ENCODE measurements at places on chromosomes 16 and 17. TPM values are rescaled to one million over a fixed set of nuclear protein-coding genes. Genes with fewer than 3 reads are reported as not detected.

- DNase-seq, result no peak
Observed at GRCh38 chr17:80949451-80950421, 41.9 kb upstream of the CHMP6 start.

DNA sequence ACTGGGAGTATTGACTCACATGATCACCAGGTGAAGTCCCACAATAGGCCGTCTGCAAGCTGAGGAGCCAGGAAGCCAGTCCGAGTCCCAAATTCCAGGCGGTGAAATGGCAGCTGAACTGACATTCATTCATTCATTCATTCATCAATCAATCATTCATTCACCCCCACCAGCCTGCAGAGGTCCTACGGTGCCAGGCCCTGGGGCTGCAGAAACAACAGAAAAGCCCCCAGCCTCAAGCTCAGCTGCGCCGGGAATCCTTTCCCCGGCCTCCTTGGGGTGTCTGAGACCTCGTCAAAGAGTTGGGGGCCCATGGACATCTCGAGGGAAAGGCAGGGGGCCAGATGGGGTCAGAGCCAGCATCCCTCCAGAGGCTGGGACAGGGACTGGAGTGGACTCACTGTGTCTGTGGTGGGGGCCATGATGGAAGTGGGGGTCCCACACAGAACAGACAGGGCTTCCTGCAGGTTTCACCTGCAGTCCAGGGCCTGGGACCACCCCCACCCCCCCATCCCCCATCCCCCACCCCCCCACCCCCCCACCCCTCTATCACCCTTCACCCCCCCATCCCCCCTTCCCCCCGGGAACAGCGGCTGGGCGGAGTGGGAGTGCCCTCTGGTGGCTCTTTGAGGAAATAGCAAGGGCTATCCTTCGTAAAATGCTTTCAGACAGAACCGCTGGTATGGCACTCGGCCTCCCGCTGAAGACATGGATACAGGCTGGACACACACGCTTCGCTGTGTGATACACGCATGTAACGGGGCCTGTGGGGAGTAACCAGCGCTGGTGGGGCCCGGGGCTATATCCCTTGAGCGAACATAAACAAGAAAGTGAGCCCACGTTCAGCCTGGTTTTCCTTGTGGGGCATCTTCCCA lies 8.5 kb upstream of the ZC3H18 start:
- no peak for DNase-seq

Gene MEOX1
- total RNA-seq, result 1.2 TPM

- DNase-seq, result no peak
Observed at GRCh38 chr16:19346335-19346922, 60.9 kb downstream of the CLEC19A start.

GRCh38 chr16:19809121-19809635 lies 75.5 kb downstream of the GPRC5B start:
- no peak for DNase-seq

DNA sequence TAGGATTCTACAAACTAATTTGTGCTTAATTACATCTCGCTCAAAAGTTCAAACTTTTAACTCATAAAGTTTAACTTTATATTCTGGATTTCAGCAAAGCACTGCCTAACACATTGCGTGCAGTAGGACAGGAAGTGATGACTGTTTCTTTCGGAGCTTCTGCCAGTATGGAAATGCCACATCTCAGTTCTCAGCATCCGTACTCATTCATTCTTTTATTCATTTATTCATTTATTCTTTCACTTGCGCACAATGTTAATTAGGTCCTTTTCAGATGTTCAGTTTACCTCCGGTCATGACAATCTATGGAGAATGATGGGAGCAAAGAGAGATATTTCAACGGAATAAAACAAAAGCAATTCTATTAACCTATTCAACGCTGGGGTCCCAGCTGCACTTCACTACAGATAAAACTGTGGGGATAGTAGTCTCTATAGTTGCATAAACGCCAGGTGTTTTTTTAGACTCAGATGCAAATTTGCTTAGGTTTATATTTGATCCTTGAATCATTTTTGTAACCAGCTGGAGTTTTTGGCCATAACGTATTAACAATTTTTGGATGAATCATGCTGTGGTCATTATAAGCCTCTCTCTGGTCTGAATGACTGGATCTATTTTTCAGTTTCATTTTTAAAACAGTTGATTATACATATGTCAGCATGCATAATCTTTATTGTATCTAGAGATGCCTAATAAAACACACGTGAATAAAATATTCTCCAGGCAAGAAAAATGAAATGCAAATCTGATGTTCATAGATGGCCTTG lies 143.9 kb downstream of the KCNJ2 start:
- DNase-seq, result no peak

- DNase-seq, result no peak
Observed at GRCh38 chr17:45022288-45022648, 29.2 kb downstream of the DCAKD start.

Gene PRSS8
- 428 TPM for total RNA-seq

Gene FAM20A
- total RNA-seq, result 0.98 TPM

- DNase-seq, result no peak
Observed at GRCh38 chr17:64277831-64278562, 14.9 kb upstream of the TEX2 start.

Gene MYO15B
- 575 TPM for total RNA-seq

Gene HOXB1
- not detected for total RNA-seq

GRCh38 chr17:57210224-57210553 lies 46.1 kb upstream of the MSI2 start:
- DNase-seq, result no peak

GRCh38 chr17:19003543-19004420 lies 782 bp downstream of the FAM83G start:
- peak; percentile 59 for DNase-seq

Gene ATP1B2
- total RNA-seq, result 0.55 TPM

Gene CCDC78
- 0.75 TPM for total RNA-seq

Gene SKAP1
- total RNA-seq, result 2.5 TPM

- DNase-seq, result no peak
Observed at GRCh38 chr16:12903407-12904328, 2.3 kb downstream of the SHISA9 start.

GRCh38 chr16:23401139-23401538 lies 51.9 kb downstream of the COG7 start:
- no peak for DNase-seq

Gene MAPK8IP3
- total RNA-seq, result 55.2 TPM

GRCh38 chr17:79243603-79243990 lies 169.0 kb downstream of the ENGASE start:
- no peak for DNase-seq

- no peak for DNase-seq
Observed at GRCh38 chr17:50114849-50115357, 15.1 kb downstream of the SAMD14 start.

Gene PERCC1
- total RNA-seq, result not detected

Gene PITPNM3
- total RNA-seq, result 19.0 TPM

Gene HEATR9
- not detected for total RNA-seq

GRCh38 chr17:7340179-7340578 lies 3.9 kb downstream of the ACAP1 start:
- no peak for DNase-seq

Gene MT1A
- total RNA-seq, result 5.1 TPM

GRCh38 chr16:85955566-85955965 lies 56.6 kb downstream of the IRF8 start:
- DNase-seq, result no peak

DNA sequence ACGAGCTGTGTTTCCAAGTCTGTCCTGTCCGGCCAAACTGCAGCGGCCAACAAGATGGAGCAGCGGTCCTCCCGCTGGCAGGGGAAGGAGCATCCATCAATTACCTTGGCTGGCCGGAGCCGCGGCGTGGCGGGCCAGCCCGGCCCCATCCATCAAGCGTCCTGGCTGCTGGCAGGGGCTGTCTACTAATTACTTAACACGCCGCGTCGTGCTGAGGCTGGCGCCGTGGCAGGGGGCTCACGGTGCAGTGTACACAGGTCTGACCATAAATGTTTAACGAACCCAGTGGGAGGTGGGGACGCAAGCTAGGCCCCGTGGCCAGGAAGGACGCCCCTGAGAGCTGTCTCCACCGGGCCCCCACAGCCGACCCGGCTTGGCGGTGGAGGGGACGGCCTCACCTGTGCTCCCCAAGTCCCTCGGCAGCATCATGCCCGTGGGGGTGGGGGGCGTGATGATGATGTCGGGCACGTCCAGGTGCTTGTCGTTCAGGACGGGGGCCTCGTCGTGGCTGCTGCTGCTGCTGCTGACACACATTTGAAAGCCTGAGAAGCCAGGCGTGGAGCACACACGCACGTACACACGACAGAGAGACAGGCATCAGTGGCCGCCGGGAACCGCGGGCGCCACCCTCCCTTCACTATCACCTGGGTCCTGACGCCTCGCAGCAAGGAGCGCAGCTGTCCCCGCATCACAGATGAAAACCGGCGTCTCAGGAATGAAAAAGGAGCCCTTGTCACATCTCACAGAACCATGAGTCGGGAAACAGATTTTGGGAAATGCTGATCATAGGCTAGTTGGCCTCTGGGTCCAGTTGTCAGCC lies 21.2 kb upstream of the GINS2 start:
- DNase-seq, result no peak

- no peak for DNase-seq
Observed at GRCh38 chr17:16941072-16942036, 30.6 kb downstream of the TNFRSF13B start.

Gene HSD17B2
- 181 TPM for total RNA-seq

Gene LRRC36
- 0.40 TPM for total RNA-seq

DNA sequence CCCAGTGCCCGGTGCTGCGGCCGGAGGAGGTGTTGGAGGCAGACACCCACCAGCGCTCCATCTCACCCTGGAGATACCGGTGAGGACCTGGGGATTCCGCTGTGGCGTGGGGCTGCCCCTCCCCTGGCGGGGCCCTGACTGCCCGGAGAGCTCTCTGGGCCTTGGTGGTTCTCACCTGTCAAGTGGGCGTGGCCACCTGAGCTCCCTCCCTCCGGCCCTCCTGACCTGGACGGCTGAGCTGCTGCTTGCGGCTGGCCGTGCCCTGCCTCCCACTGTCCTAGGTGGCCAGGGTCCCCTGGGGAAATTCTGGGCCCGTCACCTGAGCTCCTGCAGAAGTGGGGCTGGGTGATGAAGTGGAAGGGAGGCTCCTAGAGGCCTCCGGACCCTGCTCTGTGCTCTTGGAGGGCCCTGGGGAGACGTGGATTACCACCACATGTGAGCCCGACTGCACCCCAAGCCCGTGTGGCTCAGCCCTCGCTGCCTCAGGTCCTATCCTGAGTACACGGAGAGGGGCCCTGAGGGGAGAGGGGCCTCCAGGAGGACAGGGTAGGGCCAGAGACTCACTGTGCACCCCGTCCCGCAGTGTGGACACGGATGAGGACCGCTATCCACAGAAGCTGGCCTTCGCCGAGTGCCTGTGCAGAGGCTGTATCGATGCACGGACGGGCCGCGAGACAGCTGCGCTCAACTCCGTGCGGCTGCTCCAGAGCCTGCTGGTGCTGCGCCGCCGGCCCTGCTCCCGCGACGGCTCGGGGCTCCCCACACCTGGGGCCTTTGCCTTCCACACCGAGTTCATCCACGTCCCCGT lies 1.1 kb downstream of the IL17C start:
- DNase-seq, result peak; percentile 82

Gene BRIP1
- total RNA-seq, result 3.3 TPM

Gene ENPP7
- not detected for total RNA-seq

- DNase-seq, result no peak
Observed at GRCh38 chr16:5478036-5478435, 380.4 kb upstream of the EEF2KMT start.

Gene ZNHIT3
- total RNA-seq, result 25.7 TPM

Gene NEK8
- total RNA-seq, result 5.7 TPM

Gene MFAP4
- 12.9 TPM for total RNA-seq

Gene ASGR2
- 0.25 TPM for total RNA-seq

GRCh38 chr16:83271123-83271522 lies 536.7 kb upstream of the HSBP1 start:
- DNase-seq, result no peak

DNA sequence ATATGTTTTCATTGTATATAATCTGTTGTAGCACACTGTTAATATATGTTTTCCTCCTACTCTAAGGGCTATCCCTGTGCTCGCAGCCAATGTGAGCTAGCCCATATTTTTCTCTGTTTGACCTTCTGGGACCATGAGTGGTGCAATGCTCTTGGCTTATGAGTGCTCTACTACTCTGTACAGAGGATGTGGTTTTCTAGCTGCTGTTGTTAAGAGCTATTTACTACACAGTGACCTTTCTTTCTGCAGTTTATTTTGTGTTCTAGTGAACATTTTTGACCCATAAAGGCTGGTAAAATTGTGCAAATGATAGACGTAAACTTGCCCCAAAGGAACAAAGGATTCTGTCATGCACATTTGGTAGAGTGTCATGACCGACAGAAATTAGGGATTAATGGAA lies 84.1 kb upstream of the CPHXL start:
- DNase-seq, result no peak

- DNase-seq, result no peak
Observed at GRCh38 chr17:1880851-1881630, 51.2 kb downstream of the RPA1 start.

DNA sequence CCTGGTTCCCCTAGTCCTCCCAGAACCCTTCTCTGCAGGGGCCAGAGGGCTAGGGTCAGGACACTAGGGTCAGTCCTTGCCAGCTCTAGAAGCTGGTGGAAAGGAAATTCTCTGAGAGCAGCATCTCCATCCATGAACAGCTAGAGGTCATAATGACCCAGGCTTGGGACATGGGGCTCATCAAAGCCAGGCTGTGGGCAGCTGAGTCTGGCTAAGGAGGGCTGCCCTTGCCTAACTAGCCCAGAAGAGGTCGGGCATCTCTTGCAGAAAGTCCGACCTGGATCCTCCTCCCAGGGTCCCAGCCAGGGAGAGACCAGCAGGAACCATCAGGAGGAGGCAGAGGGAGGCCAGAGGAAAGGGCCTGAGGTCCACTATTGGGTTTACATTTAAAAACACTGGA lies 4.3 kb downstream of the MPO start:
- no peak for DNase-seq

GRCh38 chr16:11149011-11149616 lies 106.9 kb downstream of the SOCS1 start:
- no peak for DNase-seq

DNA sequence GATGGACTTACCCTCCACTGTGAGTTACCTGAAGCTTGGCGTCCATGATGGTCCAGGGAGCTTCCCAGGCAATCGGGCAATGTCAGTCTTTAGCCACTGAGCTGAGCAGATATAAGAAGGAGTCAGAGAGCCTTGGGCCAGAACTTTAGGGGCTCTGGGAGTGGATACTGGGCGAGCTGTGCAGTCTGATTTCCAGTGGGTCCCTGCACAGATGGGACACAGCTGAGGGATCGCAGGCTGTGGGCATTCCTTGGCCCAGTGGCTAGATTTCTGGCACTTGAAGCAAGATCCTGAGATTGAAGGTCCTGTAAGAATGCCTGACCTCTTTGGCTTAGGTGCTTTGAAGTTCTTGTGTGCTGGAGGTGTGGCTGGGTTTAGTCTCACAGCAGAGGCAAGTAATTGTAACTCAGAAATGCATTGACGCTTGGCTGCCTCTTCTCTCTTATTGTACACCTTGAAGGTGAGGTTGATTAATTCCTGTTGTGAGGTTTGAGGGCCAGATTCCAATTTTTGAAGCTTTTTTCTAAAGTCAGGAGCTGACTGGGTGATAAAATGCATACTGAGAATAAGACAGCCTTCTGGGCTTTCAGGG lies 2283.8 kb downstream of the TP53TG3F start:
- no peak for DNase-seq

- DNase-seq, result no peak
Observed at GRCh38 chr16:60463986-60464385, 1572.3 kb downstream of the CDH8 start.

Gene KCNH4
- total RNA-seq, result 0.06 TPM

GRCh38 chr17:60993497-60993896 lies 315.8 kb downstream of the BCAS3 start:
- no peak for DNase-seq

All from left colon (tissue), 2 donors.